CD4-positive, CD25-positive, alpha-beta regulatory T cell (primary cell): ENCODE measurements at places on chromosomes 5 and 9. TPM values are rescaled to one million over a fixed set of nuclear protein-coding genes. Genes with fewer than 3 reads are reported as not detected.

SV2C gene
- total RNA-seq, result 0.12 TPM

- DNase-seq, result no peak
These were observed 3.6 kb upstream of the JADE2 start for GRCh38 chr5:134521841-134522240.

DNA sequence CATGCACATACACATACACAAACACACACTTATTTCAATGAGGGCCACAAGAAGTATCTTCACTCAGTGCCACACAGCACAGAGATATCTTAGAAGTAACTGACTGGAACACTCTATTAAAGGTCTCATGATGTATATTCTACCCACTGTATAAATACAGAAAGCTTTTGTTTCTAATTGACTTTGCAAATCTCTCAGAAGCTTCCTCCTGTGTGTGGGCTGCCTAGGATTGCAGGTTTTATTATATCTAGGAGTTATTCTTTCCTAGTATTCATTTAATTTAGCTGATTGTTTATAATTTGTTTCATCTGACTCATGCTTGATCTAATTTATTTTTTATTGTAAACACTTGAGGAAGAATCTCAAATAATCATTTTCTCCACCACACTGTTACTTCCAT lies 262.4 kb upstream of the ACTBL2 start:
- DNase-seq, result no peak

GRCh38 chr9:68668127-68668526 lies 36.9 kb upstream of the PIP5K1B start:
- no peak for DNase-seq

DNA sequence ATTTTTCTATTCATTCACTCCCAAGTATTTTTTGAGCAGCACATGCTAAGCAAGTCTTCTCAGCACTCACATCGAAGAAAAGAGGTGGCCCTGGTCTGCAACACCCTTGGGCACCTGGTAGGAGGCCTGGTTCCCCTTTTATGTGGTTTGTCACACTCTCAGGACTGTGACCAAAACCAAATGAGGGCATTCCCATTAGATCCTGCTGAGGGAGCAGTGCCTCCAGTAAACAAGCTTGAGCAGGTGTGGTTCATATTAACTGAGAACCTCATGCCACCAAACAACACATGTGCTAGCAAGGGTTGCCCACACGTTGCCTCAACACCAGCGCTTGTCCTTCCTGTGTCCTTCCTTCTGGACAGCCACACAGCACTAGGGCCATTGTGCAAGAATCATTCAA lies 26.9 kb upstream of the SYK start:
- no peak for DNase-seq

- DNase-seq, result no peak
These were observed 25.5 kb downstream of the KCNMB1 start for GRCh38 chr5:170363671-170364070.

DNA sequence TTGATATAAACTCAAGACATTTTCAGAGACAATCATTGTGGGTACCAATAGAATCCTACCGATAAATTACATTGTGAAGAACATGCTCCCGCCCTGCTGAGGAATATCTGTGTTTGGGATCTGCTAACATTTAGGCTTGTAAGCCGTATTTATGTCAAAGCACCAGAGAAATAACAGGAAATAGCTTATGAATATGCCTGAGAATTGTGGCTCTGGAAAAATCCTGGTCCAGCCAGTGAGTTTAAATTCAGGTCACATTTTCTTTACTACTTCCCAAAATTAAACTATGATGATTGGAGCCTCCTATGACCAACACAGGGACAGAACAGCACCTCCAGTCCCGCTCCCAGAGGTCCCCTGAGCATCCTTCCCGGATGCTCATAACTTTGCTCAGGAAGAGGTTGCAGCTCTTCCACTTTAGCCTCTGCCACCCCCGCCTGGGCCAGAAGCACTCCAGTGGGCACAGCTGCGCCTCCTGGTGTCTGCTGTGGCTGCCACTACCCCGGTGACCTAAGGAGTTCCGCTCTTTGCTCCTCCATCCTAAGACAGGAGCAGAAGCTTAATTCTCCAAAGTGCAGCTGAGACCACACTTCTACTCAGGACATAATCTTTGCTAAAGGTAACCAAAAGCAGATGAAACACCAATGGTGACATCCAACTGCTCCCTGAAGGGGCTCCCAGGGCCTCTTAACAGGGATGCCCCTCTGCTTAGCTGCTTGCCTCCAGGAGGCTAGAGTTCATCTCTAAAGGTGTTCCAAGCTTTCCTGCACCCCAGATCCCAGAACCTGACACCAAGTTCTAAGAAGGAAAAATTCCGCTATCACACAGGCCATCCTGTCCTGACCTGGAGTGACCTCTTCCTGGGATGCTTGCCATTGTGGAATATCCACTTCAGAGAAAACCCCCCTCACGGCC lies 58.8 kb downstream of the SLC1A1 start:
- no peak for DNase-seq

DNA sequence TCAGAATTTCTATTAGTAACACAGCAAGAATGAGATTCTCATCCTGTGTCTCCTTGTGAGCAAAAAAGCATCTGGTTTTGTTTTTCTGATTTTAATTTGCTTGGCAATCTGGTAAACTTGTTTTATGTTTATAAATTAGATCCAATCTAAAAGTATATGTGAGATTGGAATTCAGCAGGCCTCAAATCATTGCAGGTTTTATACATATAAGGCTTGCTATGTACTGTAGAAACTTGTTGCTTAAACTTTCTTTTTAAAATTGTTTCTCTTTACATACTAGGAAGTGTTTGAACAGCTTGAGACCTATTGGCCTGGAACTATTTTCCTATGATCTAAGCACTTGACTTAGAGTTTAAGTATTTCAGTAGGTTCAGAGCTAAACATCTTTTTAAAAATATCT lies 1037.8 kb downstream of the NR2F1-AS1 start:
- no peak for DNase-seq

DNA sequence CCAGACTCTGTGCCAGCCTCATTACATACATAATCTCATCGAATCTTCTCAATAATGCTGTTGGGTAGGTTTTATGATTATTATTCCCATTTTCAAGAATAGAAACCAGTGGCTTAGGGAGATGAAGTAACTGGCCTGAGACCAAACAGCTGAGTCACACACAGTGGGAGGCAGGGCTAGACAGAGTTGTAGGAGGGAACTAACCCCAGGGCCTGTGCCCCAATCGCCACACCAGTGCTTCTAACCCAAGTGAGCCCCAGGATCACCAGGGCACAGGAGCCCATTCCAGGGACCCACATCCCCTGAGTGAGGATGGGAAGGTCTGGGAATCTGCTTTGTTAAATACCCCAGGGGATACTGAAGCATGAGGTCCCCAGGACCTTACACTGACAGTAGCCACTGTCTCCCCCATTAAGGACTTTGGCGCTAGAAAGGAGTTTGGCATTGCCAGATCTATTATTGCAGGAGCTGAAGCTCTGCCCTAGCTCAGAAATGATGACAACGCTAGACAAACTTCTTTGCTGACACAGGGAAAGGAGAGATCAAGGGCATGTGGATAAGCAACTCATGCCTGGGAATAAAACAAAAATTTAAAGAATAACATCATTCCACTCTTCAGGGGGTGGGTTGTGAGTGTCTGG lies 63.8 kb upstream of the PPARGC1B start:
- DNase-seq, result no peak

TUSC1 gene
- total RNA-seq, result not detected

DNA sequence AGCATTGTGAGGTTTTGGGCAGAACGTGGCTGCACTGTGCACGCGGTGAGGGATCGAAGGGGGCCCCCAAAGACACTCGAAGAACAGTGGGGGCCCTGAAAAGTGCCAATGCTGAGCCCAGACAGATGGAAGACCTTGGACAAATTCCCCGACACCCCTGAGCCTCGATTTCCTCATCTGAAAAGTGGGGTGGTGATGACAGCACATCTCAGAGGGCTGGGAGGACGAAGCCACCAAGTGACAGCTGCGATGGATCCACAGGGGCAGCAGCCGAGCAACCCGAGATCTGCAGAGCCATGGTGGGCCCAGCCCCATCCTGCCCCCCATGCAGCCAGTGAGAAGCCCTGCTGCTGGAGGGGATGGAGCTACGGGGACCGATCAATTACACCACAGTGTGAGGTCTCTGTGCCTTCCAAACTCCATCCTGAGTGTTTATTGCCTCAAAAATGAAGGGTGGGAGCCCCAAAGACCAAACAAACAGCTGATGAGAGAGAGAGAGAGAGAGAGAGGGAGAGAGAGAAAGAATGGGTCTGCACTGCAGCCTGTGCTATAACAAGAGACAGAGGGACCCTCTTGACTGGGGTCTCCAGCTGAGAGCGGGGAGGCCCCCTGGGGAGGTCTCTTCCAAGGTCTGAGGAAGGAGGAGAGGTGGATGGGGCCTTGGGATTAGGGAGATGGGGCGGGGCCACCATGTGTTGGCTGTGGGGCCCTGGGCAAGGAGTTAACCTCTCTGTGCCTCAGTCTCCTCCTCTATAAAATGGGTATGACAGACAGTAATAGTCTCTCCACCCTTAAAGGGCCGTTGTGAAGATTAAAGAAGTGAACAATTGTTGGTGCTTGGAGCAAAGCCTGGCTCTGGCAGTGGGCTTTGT lies 134.4 kb upstream of the IER5L start:
- no peak for DNase-seq

- no peak for DNase-seq
These were observed 322.4 kb downstream of the LRRC70 start for GRCh38 chr5:62900976-62901375.

ZNF354C gene
- total RNA-seq, result 4.5 TPM

DNA sequence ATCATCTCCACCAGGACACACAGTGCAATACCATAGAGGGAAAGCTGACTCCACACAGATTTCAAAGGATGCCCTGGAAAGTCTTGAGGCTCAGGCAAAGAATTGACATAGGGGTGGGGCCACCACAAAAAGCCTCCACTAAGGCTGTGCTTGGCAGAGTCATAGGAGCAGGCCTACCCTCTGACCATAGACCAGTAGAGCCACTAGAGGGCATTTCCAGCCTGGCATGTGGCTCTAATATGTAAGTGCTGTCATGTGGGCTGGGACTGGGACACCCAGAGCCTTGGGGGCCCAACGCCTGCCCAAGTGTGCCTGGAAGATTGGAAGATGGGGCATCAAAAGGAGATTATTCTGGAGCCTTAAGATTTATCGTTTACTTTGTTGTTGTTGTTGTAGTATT lies 726.0 kb downstream of the DNAH5 start:
- DNase-seq, result no peak

GRCh38 chr9:107378006-107378405 lies 94.9 kb downstream of the RAD23B start:
- DNase-seq, result no peak

GRCh38 chr5:157273131-157273556 lies 7.2 kb downstream of the CYFIP2 start:
- DNase-seq, result no peak

SOWAHA gene
- total RNA-seq, result not detected

GRCh38 chr9:107375651-107376369 lies 92.7 kb downstream of the RAD23B start:
- DNase-seq, result no peak

DNA sequence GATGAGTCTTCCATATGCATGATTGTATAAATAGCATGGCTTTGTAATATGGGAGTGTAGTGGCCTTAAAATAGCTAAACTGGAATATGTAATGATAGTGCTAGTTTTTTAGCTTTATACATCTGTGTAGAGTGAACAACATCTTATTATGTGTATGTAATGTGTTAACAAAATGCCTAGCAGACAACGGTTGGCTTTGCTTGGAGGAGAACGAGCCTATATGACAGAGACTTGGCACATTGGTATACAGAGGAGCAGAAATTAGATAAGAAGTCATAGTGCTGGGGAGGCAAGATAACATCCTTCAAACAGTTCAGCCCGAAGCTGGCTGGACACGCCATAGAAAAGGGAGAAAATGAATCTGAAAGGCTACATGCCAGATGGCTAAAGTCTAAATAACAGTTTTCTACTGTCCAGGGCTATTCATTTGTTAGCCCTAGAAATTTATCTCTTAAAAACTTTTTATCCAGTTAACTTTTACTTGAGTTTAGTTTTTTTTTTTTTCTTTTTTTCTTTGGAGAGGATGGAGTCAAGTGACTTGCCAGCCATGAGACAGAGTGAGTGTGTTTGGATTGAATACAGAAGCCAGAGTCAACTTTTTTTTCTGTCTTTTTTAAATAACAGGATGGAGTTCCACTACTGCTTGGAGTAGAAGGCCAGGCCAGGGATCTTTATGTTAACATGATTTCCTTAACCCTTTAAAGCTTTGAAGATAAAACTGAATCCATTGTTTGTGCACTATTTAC lies 214.4 kb upstream of the ACTBL2 start:
- DNase-seq, result no peak

NME5 gene
- total RNA-seq, result not detected

DNA sequence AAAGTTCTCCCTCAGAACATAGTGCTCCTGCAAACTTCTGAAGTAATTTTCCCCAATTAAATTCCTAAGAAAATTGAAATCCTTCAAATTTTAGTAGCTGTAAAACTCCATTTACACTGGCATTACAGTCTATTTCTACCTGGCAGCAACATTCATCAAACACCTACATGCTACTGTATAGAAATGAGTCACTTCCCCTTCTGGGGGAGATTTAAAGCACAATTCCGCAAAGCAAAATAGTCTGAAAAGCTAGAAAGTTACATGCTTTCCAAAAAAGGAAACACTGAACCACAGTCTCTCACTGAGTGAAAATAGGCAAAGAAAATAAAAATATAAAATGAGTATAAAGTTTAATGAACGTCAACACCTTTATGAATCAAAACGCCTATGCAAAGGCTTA lies 43.3 kb downstream of the MCTP1 start:
- no peak for DNase-seq

DNA sequence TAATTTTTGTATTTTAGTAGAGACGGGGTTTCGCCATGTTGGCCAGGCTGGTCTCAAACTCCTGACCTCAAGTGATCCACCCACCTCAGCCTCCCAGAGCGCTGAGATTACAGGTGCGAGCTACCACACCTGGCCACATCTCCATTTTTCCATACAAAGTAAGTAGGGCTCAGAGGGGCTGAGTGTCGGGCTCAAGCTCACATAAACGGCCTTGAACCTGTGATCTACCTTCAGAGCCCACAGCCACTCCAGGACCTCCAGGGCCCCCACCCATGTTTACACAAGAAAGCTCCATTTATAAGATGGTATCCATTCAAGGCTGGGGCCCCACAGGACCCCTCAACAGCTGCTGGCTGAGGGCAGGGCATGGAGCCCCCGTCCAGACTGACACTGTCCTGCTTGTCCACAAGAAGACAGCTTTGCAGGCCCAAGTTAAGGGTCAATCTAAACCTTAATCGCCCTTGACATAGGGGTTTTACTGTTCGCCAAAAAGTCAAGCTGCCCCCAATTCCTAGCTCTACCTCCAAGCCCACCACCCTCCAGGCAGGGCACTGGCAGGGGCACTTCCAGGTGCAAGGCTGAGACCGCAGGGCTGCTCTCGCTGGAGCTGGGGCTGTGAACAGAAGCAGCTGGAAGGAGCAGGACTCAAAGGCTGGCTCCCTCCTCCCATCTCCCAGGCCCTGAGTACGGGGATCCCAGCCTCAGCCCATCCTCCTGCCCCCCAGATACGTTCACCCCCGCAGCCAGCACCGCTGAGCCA lies 18.9 kb downstream of the FAM78A start:
- no peak for DNase-seq

DNA sequence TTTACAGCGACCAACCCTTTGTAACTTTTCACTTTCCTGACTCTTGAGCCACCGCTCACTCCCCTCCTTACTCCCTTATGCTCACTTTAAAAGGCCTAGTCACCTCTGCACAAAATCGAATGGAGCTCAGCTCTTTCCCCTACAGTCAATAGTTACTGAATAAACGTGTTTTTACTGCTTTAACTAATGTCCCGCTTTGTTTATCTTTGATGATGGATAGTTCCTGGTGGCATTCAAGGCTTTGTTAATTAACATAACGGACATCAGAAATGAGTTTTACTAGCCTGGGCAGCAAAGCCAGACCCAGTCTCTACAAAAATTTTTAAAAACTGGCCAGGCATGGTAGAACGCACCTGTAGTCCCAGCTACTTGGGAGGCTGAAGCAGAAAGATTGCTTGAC lies 5.0 kb downstream of the SERINC5 start:
- DNase-seq, result no peak
